ENCODE measurements at places on chromosomes 2 and 18. TPM values are rescaled to one million over a fixed set of nuclear protein-coding genes. Genes with fewer than 3 reads are reported as not detected.

- no peak for DNase-seq
- H3K4me3 ChIP-seq = no peak overlapping the region
- no peak overlapping the region for H3K27ac ChIP-seq
- H3K27me3 ChIP-seq = peaks cover 8% of the 10 kb centered on the region
Observed at GRCh38 chr2:135817951-135818350, 19.0 kb downstream of the LCT start.

DNA sequence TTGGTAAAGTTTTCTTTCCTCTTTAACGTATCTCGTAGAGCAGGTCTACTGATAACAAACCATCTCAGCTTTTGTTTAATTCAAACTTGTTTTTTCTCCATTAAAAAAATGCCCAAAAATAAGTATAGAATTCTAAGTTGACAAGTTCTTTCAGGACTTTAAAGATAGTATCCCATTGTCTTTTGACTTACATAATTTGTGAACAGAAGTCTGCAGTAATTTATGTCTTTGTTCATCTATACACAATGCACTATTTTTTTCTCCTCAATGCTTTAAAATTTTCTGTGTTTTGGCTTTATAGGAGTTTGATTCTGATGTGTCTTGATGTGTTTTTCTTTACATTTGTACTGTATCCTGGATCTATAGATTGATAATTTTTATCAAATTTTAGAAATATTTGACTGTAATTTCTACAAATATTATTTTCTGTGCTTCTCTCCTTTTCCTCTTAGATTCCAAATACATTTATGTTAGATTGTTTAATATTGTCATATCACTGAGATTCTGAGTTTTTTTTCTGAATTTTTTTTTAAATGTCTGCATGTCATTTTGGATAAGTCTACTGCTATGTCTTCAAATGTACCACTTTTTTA, 143.3 kb downstream of the FTCDNL1 start:
- H3K27me3 ChIP-seq = no peaks in the 10 kb centered on the region
- DNase-seq = no peak
- H3K36me3 ChIP-seq = no peaks in the 10 kb centered on the region
- no peak overlapping the region for H3K4me3 ChIP-seq
- no peaks in the 10 kb centered on the region for H3K4me1 ChIP-seq
- no peak overlapping the region for H3K27ac ChIP-seq

DNA sequence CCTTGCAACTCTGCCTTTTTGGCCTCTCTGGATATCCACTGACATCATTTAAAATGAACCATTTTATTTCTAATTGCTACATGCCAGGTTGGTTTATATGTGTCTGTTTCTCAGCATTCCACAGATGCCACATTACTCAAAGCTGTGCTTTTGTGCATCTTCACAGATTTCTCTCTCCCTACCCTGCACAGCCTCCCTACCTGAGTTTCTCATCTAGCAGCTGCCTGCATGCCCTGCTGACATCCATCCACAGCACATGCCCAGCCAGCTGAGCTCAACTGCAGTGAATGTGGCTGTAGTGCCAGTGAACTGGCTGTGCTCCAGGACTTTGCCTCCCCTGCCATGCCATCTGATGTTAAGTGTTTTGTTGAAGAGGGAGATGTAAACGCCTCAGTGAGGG, 44.5 kb downstream of the PKP4 start:
- H3K27ac ChIP-seq = peak overlapping the region; percentile 80
- 0 out of 2 replicates have a peak, but pooled peaks cover 5% of the 10 kb centered on the region for H3K36me3 ChIP-seq
- H3K4me1 ChIP-seq = peaks cover 100% of the 10 kb centered on the region
- H3K27me3 ChIP-seq = no peaks in the 10 kb centered on the region

GRCh38 chr18:35775887-35776286, 194.3 kb downstream of the GALNT1 start:
- no peaks in the 10 kb centered on the region for H3K36me3 ChIP-seq
- no peak overlapping the region for H3K27ac ChIP-seq
- peaks cover 7% of the 10 kb centered on the region for H3K4me1 ChIP-seq

- no peak overlapping the region for H3K4me3 ChIP-seq
- H3K27me3 ChIP-seq = peaks cover 4% of the 10 kb centered on the region
- no peaks in the 10 kb centered on the region for H3K4me1 ChIP-seq
- no peak overlapping the region for H3K27ac ChIP-seq
- no peak for DNase-seq
Observed at GRCh38 chr2:2832657-2833056, 501.6 kb upstream of the MYT1L start.

GRCh38 chr18:76495435-76496193, 572 bp upstream of the ZNF516 start:
- H3K36me3 ChIP-seq = 0 out of 2 replicates have a peak, but pooled peaks cover 2% of the 10 kb centered on the region
- H3K4me1 ChIP-seq = peaks cover 16% of the 10 kb centered on the region
- peak overlapping the region; percentile 89 for H3K27ac ChIP-seq
- H3K27me3 ChIP-seq = no peaks in the 10 kb centered on the region

DNA sequence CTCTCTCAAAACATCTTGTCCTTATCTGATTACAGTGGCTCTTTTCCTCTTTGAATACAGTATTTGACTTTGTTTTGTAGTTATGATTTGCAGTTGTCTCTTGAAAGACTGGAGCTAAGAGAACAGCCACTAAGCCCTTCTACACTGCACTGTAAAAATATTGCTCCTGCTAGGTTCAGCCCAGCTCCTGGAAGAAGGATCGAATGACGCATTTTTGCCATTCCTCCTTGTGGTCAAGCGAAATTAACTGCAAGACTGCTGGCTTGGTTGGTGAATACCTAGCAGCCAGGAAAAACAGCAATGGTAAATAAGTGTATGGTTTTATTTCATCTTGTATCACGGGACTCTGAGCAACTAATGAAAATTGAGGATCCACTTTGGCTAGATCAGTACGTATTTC, 407.8 kb upstream of the CDH2 start:
- H3K36me3 ChIP-seq = no peaks in the 10 kb centered on the region
- H3K27me3 ChIP-seq = no peaks in the 10 kb centered on the region
- peak; percentile 90 for DNase-seq
- H3K27ac ChIP-seq = peak overlapping the region; percentile 79

GRCh38 chr2:18752667-18753422, 163.5 kb upstream of the NT5C1B start:
- DNase-seq = peak; percentile 57
- H3K27ac ChIP-seq = no peak overlapping the region
- H3K27me3 ChIP-seq = peaks cover 2% of the 10 kb centered on the region
- H3K36me3 ChIP-seq = no peaks in the 10 kb centered on the region
- H3K4me1 ChIP-seq = peaks cover 26% of the 10 kb centered on the region
- no peak overlapping the region for H3K4me3 ChIP-seq

- no peak overlapping the region for H3K4me3 ChIP-seq
- H3K27ac ChIP-seq = no peak overlapping the region
- peaks cover 9% of the 10 kb centered on the region for H3K4me1 ChIP-seq
Observed at GRCh38 chr2:112168422-112169124, 30.4 kb downstream of the FBLN7 start.

GRCh38 chr2:59019566-59020159, 778.5 kb upstream of the FANCL start:
- no peaks in the 10 kb centered on the region for H3K36me3 ChIP-seq
- H3K4me3 ChIP-seq = no peak overlapping the region
- H3K4me1 ChIP-seq = no peaks in the 10 kb centered on the region

GRCh38 chr2:65291216-65292105, 63.8 kb downstream of the ACTR2 start:
- no peak overlapping the region for H3K27ac ChIP-seq
- DNase-seq = no peak
- no peaks in the 10 kb centered on the region for H3K36me3 ChIP-seq
- no peaks in the 10 kb centered on the region for H3K4me1 ChIP-seq

GRCh38 chr2:63983986-63984605, 35.1 kb downstream of the VPS54 start:
- H3K27me3 ChIP-seq = no peaks in the 10 kb centered on the region
- no peak overlapping the region for H3K4me3 ChIP-seq
- H3K27ac ChIP-seq = no peak overlapping the region
- H3K4me1 ChIP-seq = peaks cover 12% of the 10 kb centered on the region

- no peak overlapping the region for H3K4me3 ChIP-seq
- no peak for DNase-seq
Observed at GRCh38 chr2:237591141-237591881, 777 bp upstream of the RAB17 start.

- peak; percentile 90 for DNase-seq
- no peak overlapping the region for H3K4me3 ChIP-seq
- no peaks in the 10 kb centered on the region for H3K36me3 ChIP-seq
- H3K4me1 ChIP-seq = peaks cover 31% of the 10 kb centered on the region
Observed at GRCh38 chr2:80086831-80087230, 217.7 kb downstream of the LRRTM1 start.

DNA sequence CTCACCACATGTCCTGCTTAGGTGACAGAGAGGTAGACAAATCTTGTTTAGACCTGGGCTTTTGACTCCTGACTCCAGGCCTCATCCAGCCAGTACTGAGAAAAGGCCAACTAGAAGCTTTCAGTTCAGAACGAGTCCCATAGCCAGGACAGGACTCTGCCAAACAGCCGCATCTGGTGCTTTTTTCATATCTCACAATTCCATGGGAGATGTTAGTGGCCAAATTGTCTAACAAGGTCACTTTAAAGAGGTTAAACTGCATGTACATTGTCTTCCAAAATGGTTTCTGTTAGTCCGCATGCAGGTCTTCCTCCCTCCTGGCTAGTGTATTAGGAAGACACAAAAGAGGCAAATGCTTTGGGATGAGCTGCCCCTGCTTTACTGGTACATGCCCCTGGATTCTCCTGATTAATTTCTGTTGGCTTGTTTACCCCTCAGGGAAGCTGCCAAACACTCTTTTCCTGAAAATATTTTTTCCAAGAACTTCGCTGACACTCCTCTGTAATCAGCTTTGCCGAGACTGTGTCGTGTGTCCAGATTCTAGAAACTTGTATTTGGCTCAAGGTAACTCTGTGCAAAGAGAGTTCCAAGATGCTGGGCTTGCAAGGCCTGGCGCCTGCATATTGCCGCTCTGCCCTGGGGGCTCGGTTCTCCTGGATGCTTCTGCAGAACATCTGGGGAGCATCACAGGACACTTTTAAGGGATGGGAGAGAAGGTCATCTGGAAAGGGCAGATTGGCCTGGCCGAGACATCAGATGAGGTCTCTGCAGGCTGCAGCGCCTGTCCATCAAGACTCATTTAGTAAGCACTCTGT, 209.2 kb upstream of the APCDD1 start:
- H3K4me1 ChIP-seq = peaks cover 6% of the 10 kb centered on the region
- DNase-seq = no peak
- peaks cover 29% of the 10 kb centered on the region for H3K27me3 ChIP-seq
- H3K4me3 ChIP-seq = no peak overlapping the region

RAB27B gene
- total RNA-seq = 0.34 TPM

HNMT gene
- total RNA-seq = 1.8 TPM

ARHGAP28 gene
- total RNA-seq = not detected

GPR75 gene
- total RNA-seq = 2.1 TPM

CRACDL gene
- not detected for total RNA-seq

Data from HFFc6 (cell line).